ENCODE measurements at places on chromosomes 6 and 20. TPM values are rescaled to one million over a fixed set of nuclear protein-coding genes. Genes with fewer than 3 reads are reported as not detected.

Gene GNAS-AS1
- 0.54 TPM for total RNA-seq

Gene GHRH
- not detected for total RNA-seq

DNA sequence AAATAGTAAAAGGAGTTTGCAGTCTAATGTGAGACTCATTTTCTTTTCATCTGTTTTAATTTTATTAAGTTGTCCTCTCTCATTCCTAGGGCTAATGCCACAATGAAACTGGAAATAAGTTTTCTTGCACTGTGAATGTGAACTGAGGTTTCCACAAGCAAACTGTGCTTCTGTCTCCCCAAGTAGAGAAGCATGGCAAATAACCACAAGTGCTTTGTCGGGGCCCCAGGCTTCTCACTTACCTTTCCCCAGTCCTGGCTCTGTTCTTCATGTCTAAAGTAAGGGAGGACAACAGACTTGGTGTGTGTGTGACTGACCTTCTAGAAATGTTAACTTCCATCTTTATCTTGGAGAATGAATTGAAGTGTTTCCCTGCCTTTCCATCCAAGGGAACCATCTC, 80.8 kb downstream of the CBFA2T2 start:
- no peaks in the 10 kb centered on the region for H3K27me3 ChIP-seq
- H3K27ac ChIP-seq, result no peak overlapping the region
- no peak overlapping the region for H3K4me3 ChIP-seq
- no peaks in the 10 kb centered on the region for H3K36me3 ChIP-seq

GRCh38 chr20:60306105-60306504, 347.9 kb downstream of the CDH26 start:
- H3K36me3 ChIP-seq, result no peaks in the 10 kb centered on the region
- H3K4me3 ChIP-seq, result no peak overlapping the region

GRCh38 chr20:13765299-13765698, 19.4 kb downstream of the ESF1 start:
- peaks cover 60% of the 10 kb centered on the region for H3K36me3 ChIP-seq
- DNase-seq, result no peak
- H3K4me1 ChIP-seq, result no peaks in the 10 kb centered on the region
- H3K27me3 ChIP-seq, result no peaks in the 10 kb centered on the region
- no peak overlapping the region for H3K27ac ChIP-seq

- H3K4me3 ChIP-seq, result no peak overlapping the region
- DNase-seq, result no peak
- no peaks in the 10 kb centered on the region for H3K4me1 ChIP-seq
- no peaks in the 10 kb centered on the region for H3K36me3 ChIP-seq
- no peak overlapping the region for H3K27ac ChIP-seq
Observed at GRCh38 chr6:147136057-147136456, 68.2 kb upstream of the STXBP5 start.

- no peak for DNase-seq
- H3K4me3 ChIP-seq, result no peak overlapping the region
- H3K4me1 ChIP-seq, result no peaks in the 10 kb centered on the region
- no peaks in the 10 kb centered on the region for H3K36me3 ChIP-seq
- no peak overlapping the region for H3K27ac ChIP-seq
- H3K27me3 ChIP-seq, result no peaks in the 10 kb centered on the region
Observed at GRCh38 chr20:38295811-38296210, 8.1 kb upstream of the BPI start.

DNA sequence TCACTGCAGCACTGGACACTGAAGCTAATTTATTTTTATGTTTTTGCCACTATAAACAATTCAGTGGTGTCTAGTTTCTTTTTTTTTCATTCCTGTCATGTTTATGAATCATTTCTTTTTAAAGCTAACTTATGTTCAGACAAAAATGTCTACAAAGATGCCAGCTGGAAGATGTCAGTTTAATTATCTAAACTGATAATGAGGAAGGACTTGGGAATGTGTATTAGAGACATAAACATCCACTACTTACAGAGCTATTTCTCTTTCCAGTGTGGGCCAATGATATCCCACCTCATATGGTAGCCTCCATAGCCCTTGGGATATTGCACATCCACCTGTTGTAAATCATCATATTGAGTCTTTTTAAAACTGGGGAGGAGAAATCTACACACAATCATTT, 132.1 kb upstream of the FAM184A start:
- no peaks in the 10 kb centered on the region for H3K36me3 ChIP-seq
- no peak for DNase-seq
- H3K4me3 ChIP-seq, result no peak overlapping the region
- H3K27ac ChIP-seq, result no peak overlapping the region
- H3K4me1 ChIP-seq, result no peaks in the 10 kb centered on the region
- no peaks in the 10 kb centered on the region for H3K27me3 ChIP-seq

- no peaks in the 10 kb centered on the region for H3K4me1 ChIP-seq
- no peak overlapping the region for H3K27ac ChIP-seq
- DNase-seq, result no peak
- no peaks in the 10 kb centered on the region for H3K27me3 ChIP-seq
- peaks cover 2% of the 10 kb centered on the region for H3K36me3 ChIP-seq
Observed at GRCh38 chr6:106300020-106300780, 25.4 kb downstream of the ATG5 start.

- H3K4me1 ChIP-seq, result no peaks in the 10 kb centered on the region
- H3K27ac ChIP-seq, result no peak overlapping the region
- no peak overlapping the region for H3K4me3 ChIP-seq
- no peak for DNase-seq
Observed at GRCh38 chr6:70180901-70181599, 121.8 kb downstream of the COL9A1 start.

Gene ZNF322
- 2.8 TPM for total RNA-seq
